ENCODE measurements at places on chromosomes 16 and 17.

DNA sequence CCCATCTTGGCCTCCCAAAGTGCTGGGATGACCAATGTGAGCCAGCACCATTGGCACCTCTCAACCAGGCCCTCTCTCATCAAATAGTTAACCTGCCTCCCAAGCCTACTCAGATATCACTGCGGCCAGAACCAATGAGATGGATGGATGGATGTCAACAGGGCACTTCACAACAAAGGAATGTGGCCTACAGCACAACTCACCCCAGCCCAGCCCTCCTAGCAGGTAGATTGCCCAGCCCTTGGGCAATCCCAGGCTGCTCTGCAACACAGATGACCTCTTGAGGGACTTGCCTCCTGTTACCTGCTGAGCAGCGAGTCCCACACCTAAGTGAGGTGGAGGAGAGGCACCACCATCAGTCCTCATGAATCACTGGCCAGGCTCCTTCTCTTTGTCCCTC, 22.6 kb upstream of the KIFC3 start:
- peak; percentile 54 for DNase-seq

DNA sequence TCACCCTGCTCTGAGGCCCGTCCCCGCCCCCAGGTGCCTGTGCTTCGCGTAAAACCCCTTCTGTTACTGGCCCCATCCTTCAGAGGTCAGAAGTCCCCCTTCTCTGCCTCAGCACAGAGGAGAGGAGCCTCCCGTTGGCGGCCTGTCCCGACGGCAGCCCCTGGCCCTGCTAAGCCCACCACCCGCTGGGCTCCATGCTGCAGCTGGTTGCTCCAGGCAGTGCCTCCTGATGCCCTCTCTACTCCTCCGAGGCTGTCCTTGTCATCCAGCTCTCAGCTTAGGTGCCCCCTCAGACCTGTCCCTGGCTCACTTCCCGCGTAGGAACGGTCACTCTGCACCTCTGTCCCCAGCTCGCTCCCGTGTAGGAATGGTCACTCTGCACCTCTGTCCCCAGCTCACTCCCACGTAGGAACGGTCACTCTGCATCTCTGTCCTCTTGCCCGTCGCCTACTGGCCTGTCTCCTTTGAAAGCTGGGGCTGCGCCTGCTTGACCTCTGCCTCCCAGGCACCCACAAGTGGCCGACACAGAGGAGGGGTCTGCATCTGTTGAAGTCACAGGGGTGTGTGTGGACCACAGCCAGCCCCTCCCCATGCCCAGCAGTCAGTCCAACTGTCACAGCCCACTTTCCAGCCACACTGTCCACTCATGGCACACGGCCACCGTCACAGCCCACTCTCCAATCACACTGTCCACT, 31.7 kb upstream of the ZC3H18 start:
- no peak for DNase-seq

DNA sequence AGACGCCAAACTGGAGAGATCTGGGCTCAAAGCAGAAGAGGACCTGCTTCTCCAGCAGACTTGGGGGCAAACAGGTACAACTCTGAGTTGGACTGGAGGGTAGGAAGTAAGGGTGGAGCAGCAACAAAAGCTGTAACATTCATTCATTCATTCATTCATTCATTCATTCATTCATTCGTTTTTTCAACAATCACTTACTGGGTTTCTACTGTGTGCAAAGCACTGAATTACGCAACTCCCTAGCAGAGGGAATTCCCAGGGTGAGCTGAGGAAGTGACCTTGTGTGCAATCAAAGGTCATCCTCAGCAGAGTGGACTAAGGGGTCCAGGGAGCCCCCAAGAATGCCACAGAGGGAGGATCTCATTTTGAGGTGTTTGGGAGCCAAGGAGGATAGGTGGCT, 231.1 kb upstream of the SDK2 start:
- DNase-seq = no peak

GRCh38 chr16:3098459-3099394, at the start of gene ZSCAN10:
ZSCAN10 (minus strand) TSS chr16:3099294; CDS start chr16:3092937, 6,357 bp downstream.
- DNase-seq = no peak

- no peak for DNase-seq
These were observed 228.4 kb downstream of the CPPED1 start for GRCh38 chr16:12575288-12575687.

GRCh38 chr16:16791051-16791450, 412.1 kb downstream of the NPIPA7 start:
- no peak for DNase-seq

GRCh38 chr16:79422064-79422463, 178.5 kb downstream of the MAF start:
- DNase-seq = no peak

- no peak for DNase-seq
These were observed 95.2 kb downstream of the C16orf78 start for GRCh38 chr16:49468611-49469310.

GRCh38 chr16:55494994-55495421, 13.9 kb upstream of the LPCAT2 start:
- DNase-seq = peak; percentile 82

GRCh38 chr17:39750131-39751015, 12.6 kb downstream of the GRB7 start:
- DNase-seq = peak; percentile 49

DNA sequence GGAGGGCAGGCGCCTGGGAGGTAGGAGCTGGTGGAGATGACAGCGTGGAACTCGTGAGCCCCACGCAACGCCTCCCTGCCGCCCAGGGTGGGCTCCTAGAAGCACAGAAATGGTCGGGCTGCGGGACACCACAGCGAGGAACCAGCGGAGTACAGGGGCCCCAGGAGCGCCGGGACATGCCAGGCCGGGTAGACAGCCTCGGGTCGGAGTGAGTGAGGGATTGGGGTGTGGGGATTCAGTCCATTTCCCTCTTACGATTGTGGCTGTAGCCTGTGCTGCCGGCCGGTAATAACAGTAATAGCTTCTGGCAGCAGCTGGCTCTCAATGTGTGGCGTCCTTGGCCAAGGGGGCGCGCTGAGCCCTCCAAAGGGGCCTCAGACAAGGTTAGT, 12.2 kb upstream of the CES3 start:
- no peak for DNase-seq

GRCh38 chr16:83355570-83356218, 452.1 kb upstream of the HSBP1 start:
- no peak for DNase-seq

- no peak for DNase-seq
These were observed 5.9 kb downstream of the BAHCC1 start for GRCh38 chr17:81400996-81401722.

- DNase-seq = no peak
These were observed 69.4 kb upstream of the TNRC6C start for GRCh38 chr17:77889135-77889505.

DNA sequence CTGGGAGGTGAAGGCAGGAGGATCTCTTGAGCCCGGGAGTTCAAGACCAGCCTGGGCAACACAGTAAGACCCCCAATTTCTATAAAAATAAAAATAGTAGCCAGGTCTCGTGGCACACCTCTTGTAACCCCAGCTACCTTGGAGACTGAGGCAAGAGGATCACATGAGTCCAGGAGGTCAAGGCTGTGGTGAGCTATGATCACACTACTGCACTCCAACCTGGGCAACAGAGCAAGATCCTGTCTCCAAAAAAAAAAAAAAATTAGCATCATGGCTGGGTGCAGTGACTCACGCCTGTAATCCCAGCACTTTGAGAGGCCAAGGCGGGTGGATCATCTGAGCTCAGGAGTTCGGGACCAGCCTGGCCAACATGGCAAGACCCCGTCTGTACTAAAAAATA, 6.7 kb upstream of the CBX2 start:
- DNase-seq = no peak

Measured in epithelial cell of esophagus (primary cell).